SW 1271 (cell line): ENCODE measurements at places on chromosomes 16 and 17.

GRCh38 chr16:56589141-56590039 is at the start of gene MT3:
MT3 (plus strand) TSS chr16:56589528; CDS start chr16:56589591, 63 bp downstream.
- no peak for DNase-seq

DNA sequence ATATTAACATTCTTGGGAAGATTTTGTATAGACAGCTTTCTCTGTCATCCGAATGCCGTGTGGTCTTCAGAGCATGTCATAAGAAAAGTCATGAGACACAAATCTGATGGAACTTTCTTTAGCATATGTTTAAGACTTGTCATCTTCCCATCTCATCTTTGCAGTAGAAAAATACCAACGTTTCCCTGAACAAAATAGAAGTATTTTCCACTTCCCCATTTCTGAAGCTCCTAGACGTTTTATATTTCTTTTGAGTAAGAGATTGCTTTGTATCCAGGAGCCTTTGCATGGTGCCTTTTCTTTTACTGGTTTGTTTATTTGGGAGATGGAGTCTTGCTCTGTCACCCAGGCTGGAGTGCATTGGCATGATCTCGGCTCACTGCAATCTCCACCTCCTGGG is 235.1 kb downstream of the PRKCA start:
- DNase-seq, result no peak

DNA sequence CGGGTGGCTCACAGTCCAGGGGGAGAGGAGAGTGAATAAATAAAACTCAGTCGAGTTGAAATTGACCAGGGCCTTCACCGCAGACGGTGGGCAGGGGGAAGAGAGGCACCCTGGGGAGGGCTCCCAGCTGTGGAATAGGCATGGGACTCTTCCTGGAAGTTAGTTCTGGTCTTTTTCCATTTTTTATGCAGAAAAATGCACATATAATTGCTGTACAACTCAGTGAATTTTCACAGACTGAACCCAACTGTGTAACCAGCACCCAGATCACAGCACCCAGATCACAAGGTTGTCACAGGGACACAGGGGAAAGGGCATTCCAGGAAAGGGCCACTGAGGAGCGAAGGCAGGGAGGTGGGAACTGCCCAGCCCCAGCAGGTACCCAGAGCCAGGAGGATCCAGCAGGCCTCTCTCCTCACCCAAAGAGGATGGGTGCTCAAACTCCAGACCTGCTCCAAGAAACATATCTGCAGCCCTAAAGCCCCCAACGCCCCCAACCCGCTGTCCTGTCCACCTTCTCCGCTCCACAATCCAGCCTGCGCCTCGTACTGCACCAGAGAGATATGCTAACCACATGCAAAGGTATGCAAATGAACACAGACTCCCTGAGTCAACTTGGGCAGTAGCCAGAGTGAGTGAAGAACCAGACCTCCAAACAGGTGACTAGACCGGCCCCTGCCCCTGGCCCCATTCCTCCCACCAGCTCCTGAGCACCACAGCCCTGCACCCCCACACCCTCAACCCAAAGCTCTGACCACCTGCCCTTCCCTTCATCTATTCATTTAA is 29.1 kb upstream of the EIF1 start:
- no peak for DNase-seq

GRCh38 chr17:42754782-42755181 is 6.2 kb upstream of the RAMP2 start:
- no peak for DNase-seq

DNA sequence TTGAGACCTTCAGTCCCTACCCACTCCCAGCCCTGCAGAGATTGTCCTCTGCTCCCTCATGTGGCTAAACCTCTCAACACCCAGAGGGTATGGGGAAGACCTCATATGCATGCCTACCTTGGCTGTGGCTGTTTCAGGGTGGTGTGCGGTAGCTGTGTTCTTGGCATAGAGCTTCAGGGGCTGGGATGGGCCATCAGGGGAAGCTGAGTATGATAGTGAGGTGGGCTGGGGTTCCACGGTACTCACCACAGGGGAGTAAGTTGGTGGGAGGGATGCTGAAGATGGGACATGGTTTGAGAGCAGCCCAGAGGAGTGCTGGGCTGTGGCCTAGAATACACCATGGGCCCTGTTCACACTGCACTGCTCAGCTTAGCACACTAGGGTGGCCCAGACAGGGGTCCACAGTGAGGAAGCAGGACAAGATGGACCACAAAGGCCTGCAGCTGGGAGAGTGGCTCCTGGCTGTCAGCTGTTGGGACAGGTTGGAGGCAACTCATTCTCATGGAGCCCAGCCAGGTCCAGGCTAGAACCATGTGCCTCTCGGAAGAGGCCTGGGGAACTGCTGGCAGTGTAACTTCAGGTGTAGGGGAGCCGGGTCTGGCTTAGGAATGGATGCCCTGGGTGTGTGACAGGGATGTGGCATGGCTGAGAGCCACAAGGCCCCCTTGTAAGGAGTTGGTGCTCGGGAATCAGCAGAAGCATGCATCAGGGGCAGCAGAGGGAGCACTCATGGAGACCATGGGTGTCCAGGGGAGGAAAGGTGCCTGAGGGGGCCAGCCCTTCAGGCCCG is 3.1 kb downstream of the MFAP4 start:
- no peak for DNase-seq

DNA sequence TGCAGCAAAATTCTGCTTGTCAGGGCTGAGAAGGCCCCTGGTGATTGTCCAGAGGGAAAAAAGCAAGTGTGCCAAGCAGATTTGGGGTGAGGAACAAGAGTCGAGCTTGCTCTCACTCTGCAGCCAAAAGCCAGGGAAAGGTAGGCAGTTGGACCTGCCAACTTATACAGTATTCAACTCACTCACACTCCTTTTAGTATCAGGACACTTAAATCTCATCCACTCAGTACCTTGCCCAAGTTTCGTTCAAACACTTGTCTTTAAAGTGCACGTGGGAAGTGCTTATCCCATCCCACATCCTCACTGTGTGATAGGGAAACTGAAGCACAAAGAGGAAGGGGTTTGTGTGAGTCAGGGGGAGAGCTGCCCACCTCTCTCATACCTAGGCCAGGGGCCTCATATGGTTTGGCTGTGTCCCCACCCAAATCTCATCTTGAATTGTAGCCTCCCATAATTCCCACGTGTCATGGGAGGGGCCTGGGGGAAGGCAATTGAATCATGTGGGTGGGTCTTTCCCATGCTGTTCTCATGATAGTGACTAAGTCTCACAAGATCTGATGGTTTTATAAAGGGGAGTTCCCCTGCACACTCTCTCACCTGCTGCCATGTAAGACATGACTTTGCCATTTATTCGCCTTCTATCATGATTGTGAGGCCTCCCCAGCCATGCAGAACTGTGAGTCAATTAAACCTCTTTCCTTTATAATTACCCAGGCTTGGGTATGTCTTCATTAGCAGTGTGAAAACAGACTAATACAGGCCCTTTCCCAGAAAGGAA is 25.6 kb upstream of the CES5A start:
- DNase-seq, result no peak

- no peak for DNase-seq
Observed at GRCh38 chr17:41287050-41287449, 11.6 kb downstream of the KRTAP9-7 start.

DNA sequence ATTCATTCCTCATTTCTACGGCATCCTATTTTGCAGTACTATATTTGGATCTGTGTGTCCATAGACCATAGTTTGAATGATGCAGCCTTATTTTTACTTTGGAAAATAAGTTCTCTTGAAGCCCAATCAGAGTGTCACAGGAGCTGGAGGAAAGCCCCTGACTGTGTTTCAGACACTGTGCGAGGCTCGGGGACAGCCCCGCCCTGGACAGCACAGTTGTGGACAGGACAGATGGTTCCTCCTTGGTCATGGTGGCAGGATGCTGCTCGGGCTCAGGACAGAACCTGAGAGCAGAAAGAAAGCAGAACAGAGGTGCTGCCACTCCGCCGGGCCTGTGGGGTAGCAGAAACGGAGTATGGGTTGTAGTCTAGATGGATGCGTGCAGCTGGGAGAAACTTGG is 22.9 kb downstream of the BANP start:
- DNase-seq, result no peak

- no peak for DNase-seq
Observed at GRCh38 chr16:19242987-19243575, 42.5 kb upstream of the CLEC19A start.

- DNase-seq, result no peak
Observed at GRCh38 chr17:55159251-55159650, 105.5 kb upstream of the HLF start.

DNA sequence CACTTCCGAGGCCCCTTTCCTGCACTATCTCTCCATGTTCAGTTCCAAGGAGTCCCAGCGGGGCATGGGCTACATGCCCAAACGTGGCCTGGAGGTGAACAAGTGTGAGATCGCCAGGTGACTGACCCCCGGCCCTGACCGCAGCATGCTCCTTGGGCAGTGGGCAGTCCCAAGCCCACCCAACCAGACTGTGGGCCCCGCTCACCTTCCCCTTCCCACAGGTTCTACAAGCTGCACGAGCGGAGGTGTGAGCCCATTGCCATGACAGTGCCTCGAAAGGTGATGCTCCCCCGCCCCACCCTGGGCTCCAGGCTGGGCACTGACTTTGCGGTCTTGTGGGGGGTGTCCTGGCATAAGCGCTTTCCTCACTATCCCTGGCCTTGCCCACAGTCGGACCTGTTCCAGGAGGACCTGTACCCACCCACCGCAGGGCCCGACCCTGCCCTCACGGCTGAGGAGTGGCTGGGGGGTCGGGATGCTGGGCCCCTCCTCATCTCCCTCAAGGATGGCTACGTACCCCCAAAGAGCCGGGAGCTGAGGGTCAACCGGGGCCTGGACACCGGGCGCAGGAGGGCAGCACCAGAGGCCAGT is 4.7 kb downstream of the CORO1A start:
- DNase-seq, result no peak
